ENCODE measurements at places on chromosomes 3 and 15.

GRCh38 chr3:156404217-156404616, 150.7 kb downstream of the SSR3 start:
- no peak for DNase-seq

DNA sequence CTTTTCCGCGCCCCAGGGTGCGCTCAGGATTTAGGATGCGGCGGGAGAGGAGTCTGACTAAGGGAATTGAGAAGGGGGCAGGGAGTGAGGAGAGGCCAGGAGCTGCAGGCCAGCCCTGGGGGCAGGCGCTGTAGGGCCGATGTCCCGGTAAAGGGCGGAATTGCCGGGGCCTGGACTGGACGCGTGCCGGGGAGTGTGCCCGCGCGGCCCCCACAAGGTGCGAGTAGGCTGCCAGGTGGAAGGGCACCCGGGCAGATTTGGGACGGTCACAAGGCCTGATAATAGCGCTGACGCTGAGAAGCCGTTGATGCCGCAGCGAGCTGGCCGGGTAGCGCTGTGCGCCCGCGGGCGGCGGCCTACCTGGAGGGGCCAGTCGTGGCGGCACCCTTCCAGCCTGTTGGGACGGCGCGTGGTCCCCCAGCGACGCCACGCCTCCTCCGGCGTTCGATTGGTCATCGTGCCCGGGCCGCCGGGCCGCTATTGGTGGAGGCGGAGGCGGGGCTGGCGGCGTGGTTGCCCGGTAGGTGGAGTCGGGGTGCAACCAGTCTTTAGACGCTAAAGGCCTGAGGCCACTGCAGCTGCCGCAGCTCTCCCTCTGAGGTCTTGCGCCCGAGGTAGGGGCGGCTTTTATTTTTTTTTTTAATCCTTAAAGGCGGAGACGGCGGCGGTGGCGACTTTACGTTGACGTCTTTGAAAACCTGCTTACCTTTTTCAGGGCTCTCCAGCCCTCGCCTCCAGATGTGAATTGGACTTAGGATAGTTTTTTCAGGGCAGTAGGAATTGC, 903 bp downstream of the SLC25A38 start:
- DNase-seq: peak; percentile 93

- DNase-seq: no peak
Measured at GRCh38 chr3:26639339-26639738, 16.8 kb downstream of the LRRC3B start.

DNA sequence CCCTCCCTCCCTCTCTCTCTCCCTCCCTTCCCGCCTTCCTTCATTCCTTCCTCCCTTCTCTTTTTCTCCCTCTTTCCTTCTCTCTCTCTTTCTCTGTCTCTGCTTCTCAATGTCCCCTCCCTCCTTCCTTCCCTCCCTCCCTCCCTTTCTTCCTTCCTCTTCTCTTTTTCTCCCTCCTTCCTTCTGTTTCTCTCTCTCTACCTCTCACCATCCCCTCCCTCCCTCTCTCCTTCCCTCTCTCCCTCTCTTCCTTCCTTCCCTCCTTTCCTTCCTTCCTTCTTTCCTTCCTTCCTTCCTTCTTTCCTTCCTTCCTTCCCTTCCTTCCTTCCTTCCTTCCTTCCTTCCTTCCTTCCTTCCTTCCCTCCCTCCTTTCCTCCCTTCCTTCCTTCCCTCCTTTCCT, 504.6 kb downstream of the EPHA3 start:
- no peak for DNase-seq

- DNase-seq: no peak
Measured at GRCh38 chr15:66433726-66434125, 47.0 kb downstream of the MAP2K1 start.

- DNase-seq: no peak
Measured at GRCh38 chr3:136173939-136174490, 22.1 kb downstream of the MSL2 start.

GRCh38 chr3:49535971-49536874, 18.1 kb upstream of the BSN start:
- DNase-seq: no peak

GRCh38 chr15:73628976-73629797, 4.0 kb downstream of the NPTN start:
- DNase-seq: no peak

DNA sequence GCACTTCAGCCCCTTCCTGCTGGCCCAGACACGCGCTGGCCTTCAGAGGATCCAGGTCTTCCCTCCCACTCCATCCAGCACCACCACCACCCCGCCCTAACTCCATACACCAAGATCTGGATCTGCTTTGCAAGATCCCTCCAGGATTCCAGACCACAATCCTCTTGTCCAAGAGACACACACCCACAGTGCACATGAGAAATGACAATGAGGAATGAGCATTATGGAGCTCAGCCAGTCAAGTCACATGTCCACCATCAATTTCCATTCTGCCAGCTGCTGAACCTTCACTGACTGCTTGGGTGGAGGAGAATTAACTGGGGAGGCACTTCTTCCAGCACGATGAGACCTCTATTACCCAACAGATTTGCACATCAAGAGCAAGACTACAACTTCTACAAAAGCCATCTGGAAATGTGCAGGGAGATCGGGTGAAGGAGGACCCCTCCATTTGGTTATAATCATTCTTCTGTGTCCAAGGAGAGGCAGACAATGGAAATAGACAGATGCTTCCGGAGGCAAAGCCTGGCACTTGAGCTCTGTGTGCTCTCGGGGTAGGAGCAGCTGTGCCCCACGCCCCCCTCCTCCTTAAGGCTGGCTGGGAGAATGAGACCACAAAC, 12.3 kb upstream of the SPATA12 start:
- no peak for DNase-seq

- DNase-seq: no peak
Measured at GRCh38 chr15:92277776-92278175, 115.9 kb upstream of the ST8SIA2 start.

DNA sequence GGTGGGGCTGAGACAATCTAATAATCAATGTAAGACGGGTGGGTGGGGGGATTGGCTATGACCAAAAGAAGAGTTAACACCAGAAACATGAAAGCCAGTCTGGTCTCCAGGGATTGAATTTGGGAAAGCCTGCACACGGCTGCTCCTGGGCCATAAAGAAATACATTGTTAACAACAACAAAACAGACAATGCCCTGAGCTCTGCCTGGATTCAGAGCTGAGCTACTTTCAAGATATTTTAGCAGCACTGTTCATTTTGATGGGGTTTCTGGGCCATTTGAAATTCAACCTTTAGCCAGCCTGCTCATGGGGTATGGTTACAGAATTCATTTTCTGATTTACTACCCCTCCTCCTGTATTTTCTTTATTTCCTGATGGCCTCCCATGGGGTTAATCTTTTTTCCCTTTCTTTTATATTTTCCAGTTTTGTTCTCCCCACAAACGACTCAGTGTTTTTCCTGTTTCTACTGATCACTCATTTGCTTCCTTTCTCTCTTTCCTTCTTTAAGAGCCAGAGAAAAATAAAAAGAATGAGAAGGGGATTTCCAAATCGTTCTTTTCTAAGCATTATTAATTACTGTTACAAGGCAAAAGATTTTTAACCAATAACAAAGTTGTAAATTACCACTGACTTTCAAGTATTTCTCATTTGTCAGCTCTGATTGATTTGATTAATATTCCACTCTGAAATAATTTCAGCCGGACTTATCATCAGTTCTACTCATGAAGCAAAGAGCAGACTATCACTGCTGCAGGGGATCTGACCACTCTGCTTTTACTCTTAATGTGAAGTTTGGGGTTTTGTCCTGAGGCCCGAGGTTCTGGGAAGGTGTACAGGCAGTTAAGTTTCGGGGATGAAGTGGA, 19.6 kb downstream of the NR2F2 start:
- no peak for DNase-seq

DNA sequence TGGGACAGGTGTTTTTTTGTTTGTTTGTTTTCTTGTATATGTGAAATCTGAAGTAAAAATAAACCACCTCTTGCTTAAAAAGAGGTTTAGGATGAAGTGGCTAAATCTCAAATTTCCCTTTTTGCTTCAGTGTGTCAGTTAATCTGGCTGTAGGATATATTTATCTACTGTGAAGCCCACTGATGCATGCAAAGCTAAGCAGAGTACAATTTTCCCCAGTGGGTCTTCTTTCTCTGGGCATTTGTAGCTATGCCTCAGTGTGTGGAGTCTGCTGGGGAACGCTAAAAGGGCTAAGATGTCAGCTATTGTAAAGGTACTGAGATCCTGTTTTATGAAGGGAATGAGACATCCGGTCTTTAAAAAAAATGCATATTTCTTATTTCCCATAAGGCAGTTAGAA, 190.6 kb downstream of the TCF12 start:
- no peak for DNase-seq

DNA sequence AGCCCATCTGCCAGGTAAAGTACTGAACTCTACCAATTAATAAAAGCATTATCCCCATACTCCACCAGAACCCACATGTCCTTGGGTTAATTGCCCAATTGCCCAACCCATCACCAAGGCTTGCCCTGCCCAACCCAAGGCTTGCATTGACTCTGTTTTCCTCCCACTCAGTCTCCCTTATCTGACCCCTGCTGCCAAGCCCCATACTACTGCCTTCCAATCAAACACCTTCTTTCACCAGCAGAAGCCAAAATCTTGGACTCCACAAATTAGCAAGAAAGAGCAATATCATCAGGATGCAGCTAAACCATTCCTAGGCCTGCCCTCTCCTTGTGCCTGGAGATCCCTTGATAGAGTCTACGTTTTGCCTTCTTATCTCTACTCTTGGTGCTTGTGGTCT, 602.9 kb downstream of the NTRK3 start:
- no peak for DNase-seq

DNA sequence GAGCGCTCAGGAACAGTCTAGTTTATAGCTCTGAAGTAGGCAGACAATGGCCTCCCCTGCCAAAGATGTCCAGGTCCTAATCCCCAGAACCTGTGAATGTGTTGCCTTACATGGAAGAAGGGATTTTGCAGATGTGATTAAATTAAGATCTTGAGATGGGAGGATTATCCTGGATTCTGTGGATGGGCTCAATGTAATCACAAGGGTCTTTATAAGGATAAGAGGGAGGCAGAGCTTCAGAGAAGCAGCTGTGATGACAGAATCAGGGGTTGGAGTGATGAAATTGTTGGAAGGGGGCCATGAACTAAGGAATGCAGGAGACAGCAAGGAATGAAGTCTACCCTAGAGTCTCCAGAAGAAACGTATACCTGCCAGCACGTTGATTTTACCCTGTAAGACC, 14.0 kb upstream of the GK5 start:
- DNase-seq: no peak

DNA sequence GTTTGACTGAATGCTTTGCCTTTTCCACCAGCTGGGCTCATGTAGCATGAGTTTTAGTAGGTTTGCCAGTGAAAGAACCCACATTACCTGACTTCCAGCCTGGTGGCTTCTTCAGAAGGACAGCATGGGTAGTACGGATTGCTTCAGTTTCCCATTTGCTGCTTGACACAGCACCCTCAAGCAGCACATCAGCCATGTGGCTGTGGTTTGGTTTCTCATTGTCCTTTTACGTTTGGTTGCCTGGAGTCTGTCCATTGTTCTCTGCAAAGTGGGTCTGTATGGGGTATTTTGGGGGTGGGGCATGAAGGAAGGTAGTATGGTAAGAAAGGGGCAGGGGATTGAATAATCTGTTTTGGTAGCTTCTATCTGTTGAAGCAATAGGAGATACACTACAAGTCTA, 227.2 kb upstream of the ICE2 start:
- no peak for DNase-seq

DNA sequence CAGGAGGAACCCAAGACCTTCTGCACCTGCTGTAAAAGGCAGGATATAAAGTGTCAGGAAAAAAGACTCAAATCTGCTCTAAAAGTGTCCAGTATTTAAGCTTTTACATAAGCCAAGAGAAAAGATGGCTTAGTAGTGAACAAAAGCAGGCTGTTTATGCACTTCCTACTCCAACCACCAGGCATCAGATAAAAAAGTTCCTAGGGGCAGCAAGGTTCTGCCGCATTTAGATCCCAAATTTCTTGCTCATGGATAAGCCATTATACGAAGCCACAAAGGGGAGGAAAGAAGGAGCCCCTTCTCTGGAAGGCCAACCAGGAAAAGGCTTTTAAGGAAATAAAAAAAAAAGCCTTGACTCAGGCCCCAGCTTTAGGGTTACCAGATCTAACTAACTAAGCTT, 10.6 kb upstream of the SLC9C1 start:
- DNase-seq: no peak

GRCh38 chr15:77650265-77650664, 17.6 kb upstream of the LINGO1 start:
- no peak for DNase-seq

- no peak for DNase-seq
Measured at GRCh38 chr3:117660941-117661817, 951.6 kb downstream of the TUSC7 start.

- DNase-seq: no peak
Measured at GRCh38 chr3:197239857-197240256, 58.6 kb downstream of the DLG1 start.

GRCh38 chr3:85979034-85979433, 1011.9 kb downstream of the VGLL3 start:
- DNase-seq: no peak

GRCh38 chr15:100131321-100132224, 210.2 kb downstream of the ADAMTS17 start:
- peak; percentile 1 for DNase-seq

- DNase-seq: no peak
Measured at GRCh38 chr3:102545276-102545675, 110.5 kb downstream of the ZPLD1 start.

DNA sequence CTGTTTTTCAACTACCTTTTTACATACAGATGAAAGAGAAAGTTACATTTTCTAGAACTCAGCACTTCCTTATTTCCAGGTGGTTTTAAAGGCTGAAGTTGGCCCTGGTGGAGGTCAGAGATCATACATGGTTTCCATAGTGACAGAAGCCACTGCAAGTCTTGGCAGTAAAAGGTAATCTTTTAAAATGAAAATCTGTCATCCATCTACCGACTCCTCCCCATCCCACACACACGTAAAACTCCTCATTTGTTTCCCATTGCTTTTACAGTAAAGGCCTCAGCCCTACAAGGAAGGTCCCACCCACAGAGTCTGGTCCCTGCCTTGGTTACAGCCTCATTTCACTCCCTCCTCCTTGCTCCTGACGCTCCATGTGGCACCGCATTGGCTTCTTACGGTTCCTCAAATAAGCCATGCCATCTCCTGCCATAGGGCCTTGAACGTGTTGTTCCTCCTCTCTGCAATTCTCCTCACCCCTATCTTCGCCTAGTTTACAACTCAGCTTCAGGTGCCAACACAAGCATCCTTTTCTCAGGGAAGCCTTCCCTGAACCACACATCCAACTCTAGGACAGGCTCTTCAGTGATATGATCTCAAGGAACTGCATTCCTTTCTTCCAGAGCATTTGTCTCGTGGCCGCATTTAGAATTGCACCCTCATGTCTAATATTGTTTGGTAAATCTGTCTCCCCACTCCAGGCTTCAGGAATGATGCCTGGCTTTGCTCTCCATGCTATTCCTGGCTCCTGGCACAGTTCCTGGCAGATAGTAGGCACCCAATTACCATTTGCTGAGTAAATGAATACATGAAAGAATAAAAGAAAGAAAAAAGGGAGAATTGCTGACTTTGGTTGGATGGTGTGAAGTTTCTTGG, 2.6 kb downstream of the CYP19A1 start:
- no peak for DNase-seq
